ENCODE measurements at places on chromosomes 5 and 9. TPM values are rescaled to one million over a fixed set of nuclear protein-coding genes. Genes with fewer than 3 reads are reported as not detected.
A peak's percentile ranks its signal among the peaks of the same experiment; 100 is the strongest.

GRCh38 chr9:77954013-77954665, 77.5 kb downstream of the GNAQ start:
- DNase-seq, result no peak
- H3K27me3 ChIP-seq, result no peaks in the 10 kb centered on the region
- no peak overlapping the region for H3K27ac ChIP-seq
- H3K4me3 ChIP-seq, result no peak overlapping the region
- H3K4me1 ChIP-seq, result peaks cover 37% of the 10 kb centered on the region

- no peaks in the 10 kb centered on the region for H3K36me3 ChIP-seq
- no peak overlapping the region for H3K4me3 ChIP-seq
- no peak for DNase-seq
- no peak overlapping the region for H3K27ac ChIP-seq
- peaks cover 5% of the 10 kb centered on the region for H3K27me3 ChIP-seq
These were observed 11.2 kb downstream of the C1QTNF2 start for GRCh38 chr5:160359242-160359641.

GRCh38 chr5:61120534-61120933, 41.7 kb downstream of the SMIM15 start:
- no peaks in the 10 kb centered on the region for H3K27me3 ChIP-seq
- DNase-seq, result no peak
- H3K4me3 ChIP-seq, result no peak overlapping the region

DNA sequence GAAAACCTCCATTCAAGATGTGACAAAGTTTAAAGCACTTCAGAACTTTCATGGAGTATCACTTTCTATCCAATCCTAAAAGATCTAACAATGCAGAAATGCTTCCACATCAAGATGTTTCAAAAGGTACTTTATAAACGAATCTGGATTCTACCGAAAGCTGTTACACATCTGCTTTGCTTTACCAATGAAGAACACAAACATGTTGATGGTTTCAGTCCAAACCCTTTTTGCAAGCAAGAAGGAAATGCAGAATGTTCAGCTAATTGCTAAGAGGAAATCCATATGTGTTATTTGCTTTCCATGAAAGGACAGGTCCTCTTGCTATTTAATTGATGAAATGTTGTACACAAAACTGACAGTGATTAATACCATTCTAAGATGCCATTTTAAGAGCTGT, 419.6 kb downstream of the EFNA5 start:
- peaks cover 5% of the 10 kb centered on the region for H3K27me3 ChIP-seq
- no peaks in the 10 kb centered on the region for H3K4me1 ChIP-seq
- H3K4me3 ChIP-seq, result no peak overlapping the region
- H3K36me3 ChIP-seq, result no peaks in the 10 kb centered on the region

DNA sequence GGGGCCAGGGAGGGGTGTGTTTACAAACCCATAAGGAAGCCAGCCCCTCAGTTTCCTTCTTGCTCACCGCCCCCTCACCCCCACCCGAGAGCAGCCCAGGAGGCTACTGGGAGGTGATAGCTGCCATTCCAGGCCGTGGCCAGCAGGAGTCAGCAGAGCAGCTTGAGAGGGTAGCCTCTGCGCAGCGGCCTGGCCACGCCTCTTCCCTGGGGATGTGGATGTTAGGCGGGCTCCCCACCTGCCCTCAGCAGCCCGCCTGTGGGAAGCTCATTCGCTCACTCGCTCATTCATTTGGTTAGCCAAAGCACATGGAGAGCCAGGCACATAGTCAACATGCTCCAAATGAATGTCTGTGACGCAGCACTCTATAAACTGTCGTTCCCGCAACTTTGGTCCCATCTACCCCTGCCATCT, 6.1 kb upstream of the DPM2 start:
- H3K4me3 ChIP-seq, result no peak overlapping the region
- peaks cover 15% of the 10 kb centered on the region for H3K4me1 ChIP-seq
- DNase-seq, result peak; percentile 65

DNA sequence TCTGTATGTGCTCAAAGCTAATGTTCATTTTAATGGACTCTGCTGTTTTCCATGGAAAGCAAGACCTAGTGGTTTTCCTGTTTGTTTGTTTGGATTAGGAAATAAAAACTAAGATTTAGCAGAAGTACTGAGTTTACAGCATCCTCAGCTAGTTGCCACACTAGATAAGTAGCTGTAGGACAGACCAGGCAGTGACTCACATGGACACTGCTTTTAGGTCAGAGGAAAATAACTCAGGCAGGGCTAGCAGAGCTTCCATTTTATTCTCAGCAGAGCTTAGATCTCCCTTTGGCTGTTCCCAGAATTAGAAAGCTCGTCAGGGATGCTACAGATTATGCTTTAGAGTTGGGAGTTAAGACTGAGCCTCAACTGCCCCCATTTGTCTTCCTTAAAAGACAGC, 204.4 kb downstream of the SH3GL2 start:
- H3K27me3 ChIP-seq, result no peaks in the 10 kb centered on the region
- H3K4me3 ChIP-seq, result no peak overlapping the region
- DNase-seq, result no peak
- no peaks in the 10 kb centered on the region for H3K4me1 ChIP-seq

The MAT2B gene
- 98.9 TPM for total RNA-seq

The NEUROG1 gene
- total RNA-seq, result not detected

The CDH18 gene
- total RNA-seq, result not detected

Measured in activated T-helper 2 cell treated with anti-CD3 and anti-CD28 coated beads, Interferon-gamma antibody, Interleukin-2, Interleukin-4, amounts not matched to agents 10 μg/mL and 5 μg/mL and 100 μg/mL, durations not matched to agents 14 hours and 24 hours and 36 hours (primary cell).